ENCODE measurements at places on chromosomes 1 and 21.

DNA sequence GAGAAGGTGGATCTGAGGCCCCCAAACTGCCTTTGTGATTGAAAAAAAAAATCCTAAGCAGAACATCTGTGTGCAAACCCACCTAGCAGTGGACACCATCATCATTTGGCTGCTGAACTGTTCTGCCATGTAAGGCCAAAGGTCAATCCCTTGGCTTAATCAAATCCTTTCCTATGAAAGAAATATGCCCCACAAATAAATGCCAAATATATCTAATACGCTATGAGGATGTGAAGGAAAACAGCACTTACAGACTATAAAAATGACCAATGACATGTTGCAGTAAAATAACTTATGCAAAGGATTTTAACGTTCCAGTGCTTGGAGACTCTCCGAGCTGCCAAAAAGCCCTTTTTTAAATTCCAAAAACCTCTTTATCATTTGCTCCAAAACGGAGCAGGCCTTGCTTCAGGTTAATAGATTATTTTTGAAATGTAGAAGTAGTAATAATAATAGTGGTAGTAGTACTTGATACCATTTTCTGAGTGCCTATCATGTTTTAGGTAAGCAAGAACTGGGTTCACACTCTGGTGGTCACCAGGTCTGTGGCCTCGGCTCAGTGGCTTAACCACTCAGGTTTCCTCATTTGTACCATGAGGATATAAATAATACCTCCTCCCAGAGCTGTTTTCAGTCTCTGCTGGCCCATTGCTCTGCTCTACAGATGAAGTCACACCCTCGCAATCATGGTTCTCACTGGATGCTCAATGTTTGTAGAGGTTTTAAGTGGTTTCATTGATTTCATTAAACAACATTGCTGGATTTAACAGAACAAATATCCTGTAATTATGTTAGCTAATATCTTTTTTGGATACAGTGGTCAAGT, 47.9 kb upstream of the EDEM3 start:
- no peak for DNase-seq

GRCh38 chr1:100606438-100606837, 68.5 kb downstream of the GPR88 start:
- no peak for DNase-seq

DNA sequence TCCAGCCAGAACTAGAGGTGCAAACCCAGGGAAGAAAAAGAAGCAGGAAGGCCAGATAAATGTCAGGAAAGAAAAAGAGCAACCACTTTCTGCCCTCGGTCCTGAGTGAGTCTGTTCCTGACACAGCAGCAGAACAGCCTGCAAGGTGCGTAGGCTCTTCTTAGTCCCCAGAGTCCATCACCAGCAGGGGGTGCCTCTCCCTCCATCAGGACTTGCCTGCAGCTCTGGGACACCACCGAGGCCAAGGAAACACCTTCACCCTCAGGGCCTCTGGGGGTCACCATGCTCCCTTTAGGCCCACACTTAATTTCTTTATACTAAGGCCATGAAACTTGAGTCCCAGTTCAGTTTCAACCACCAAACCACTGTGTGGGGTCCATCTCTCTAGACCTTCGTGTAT, 43.7 kb upstream of the NFASC start:
- DNase-seq = no peak

- no peak for DNase-seq
These were observed 195.7 kb downstream of the FCRL5 start for GRCh38 chr1:157356601-157357000.

GRCh38 chr1:3599816-3600215, 11.5 kb downstream of the MEGF6 start:
- no peak for DNase-seq

GRCh38 chr1:34978921-34979320, 6.2 kb downstream of the TMEM35B start:
- no peak for DNase-seq

- DNase-seq = no peak
These were observed at the start of gene GPR161 for GRCh38 chr1:168136709-168137514. GPR161 (minus strand) TSS chr1:168136930; CDS start chr1:168104850, 32,080 bp downstream.
